RWPE1 (cell line): ENCODE measurements at places on chromosomes 1 and 21.

GRCh38 chr21:33348706-33349105 is 23.9 kb downstream of the IFNAR1 start:
- DNase-seq: no peak

DNA sequence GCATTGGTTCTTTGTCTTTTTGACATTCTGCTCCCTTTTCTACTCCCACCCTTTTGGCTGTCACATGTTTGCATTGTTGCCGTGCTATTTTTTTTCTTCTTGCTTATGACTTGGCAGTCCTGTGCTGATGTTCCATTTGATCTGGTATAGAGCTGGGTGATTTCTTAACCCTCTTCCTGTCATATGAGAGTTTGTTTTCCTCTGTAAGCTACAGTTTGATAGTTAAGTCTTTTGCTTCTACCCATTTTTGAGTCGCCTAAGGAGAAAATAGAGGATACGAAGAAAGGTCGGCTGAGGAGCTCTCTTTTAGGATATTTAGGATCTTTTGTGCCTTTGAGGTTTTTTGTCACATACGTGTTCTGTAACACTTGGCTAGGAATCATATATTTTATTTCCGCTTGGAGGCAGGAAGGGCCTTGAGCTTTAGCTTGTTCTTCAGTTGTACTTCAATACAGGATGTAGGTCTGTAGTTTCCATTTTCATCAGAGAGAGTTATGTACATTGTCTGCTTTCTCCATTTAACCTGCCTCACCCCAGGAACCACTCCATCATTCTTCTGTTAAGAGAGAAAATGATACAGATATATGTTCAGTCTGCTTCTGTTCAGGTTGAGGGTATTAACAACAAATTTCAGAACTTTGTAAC is 150.7 kb downstream of the BACH1 start:
- DNase-seq: no peak

DNA sequence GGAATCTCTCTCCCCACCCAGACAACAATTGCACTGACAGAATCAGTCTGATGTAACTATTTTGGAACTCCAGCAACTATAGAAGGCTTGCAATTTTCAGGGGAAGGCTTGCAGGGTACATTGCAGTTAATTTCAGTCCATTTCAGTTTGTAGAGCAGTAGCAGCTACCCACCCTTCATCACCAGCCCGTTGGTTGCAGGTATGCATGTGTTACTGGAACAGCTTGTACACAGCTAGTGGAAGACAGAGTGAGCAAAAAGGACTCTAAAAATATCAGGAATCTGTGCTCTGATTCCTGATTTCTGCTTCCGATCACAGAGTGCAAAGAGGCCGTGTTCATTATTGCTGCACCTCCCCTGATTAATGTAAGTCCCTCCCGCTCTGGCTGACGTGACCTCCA is 449.0 kb downstream of the NPHP4 start:
- no peak for DNase-seq

DNA sequence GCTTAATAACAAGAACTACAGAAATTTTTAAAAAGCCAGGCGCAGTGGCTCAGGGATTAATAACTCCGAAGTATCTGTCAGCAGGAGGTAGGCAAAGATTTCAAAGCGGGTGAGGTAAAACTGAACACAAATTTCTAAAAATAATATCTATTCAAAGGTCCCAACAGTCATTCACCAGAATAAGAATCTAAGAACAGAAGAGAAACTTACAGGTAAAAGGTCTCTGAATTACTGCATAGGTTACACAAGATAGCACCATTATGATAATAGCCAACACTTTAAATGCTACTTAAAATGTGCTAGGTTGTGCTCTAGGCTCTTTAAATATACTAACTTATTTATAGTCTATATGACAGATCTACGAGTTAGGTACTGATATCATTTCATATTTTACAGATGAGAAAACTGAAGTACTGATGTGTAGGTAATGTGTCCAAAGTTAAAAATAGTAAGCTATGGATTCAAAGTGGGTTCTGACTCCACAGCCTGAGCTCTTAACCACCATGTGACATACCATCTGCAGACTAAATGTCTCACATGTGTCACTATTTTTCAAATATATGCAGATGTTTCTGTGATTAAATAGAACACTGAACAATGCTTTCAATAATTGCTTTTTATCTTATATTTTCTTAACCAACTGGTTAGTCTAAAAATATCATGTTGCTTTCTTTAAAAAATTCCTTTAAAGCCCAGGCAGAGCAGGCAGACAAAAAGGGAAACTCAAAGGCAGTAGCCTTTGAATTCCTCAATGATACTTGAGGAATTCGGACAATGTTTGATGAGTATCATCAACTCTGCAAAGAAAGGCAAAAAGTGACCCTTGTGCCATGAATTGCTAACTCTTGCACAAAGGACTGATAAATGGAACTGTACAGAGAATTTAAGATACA is 80.5 kb upstream of the TTC39A start:
- DNase-seq: no peak

- no peak for DNase-seq
Measured at GRCh38 chr1:7591565-7591964, 179.5 kb upstream of the VAMP3 start.

DNA sequence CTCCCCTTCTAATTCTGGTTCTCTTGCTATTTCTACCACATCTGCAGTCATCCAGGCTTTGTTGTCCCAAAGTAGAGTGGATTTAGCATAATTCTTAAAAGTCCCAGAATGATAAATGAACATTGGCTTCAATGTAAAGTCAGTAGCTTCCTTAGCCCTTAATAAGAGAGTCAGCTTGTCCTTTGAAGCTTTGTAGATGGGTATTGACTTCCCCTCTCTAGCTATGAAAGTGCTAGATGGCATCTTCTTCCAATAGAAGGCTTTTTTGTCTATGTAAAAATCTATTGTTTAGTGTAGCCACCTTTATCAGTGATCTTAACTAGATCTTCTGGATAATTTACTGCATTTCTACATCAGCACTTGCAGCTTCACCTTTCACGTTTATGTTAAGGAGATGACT is 181.4 kb upstream of the B3GALT2 start:
- no peak for DNase-seq

- no peak for DNase-seq
Measured at GRCh38 chr1:41835485-41835884, 83.2 kb downstream of the HIVEP3 start.

- no peak for DNase-seq
Measured at GRCh38 chr21:31133243-31133830, 95.1 kb upstream of the KRTAP19-8 start.

- peak; percentile 77 for DNase-seq
Measured at GRCh38 chr1:42957880-42958487, 684 bp downstream of the SLC2A1 start.
